ENCODE measurements at places on chromosomes 4 and X.

- no peak for DNase-seq
Observed at GRCh38 chr4:37719021-37719420, 32.8 kb upstream of the RELL1 start.

DNA sequence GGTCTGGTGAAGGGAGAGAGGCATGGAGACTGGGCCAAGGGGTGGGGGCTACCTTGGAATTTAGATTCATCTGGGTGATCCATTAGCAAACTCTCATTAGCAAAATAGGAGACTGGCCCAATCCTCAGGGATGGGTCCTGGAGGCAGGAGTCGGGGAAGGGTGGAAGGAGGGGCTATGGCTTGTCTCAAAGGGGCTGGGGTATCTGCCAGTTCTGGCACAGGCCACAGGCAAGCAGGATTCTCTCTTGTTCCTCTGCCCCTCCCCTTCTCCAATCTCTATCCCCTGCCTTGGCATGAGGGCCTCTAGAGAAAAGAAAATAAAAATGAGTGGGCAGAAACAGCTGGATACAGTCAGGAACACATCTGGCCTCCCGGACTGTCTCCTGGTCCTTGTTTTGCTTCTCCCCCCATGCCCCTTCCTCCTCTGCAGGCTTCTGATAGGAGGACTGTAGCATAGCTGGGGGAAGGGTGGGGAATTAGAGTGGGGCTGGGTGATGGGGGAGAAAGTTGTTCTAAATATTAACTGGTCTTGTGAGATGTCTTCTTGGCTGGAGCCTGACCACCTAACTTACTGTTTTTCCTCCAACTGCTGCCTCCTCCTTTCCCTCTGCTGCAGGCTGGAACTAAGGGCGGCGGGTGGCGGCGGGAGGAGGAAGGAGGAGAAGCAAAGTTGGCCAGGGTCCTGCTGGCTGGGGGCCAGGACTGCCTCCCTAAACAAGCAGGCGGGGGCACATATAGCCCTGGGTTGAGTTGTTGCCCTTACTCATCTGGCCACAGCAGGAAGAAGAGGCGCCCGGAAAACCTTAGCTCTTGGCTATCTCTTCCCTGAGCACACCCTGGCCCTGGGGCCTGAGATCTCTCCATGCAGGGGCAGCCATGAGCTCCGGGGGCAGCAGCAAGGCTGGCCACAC, 53.3 kb upstream of the LAS1L start:
- peak; percentile 68 for DNase-seq

GRCh38 chr4:74006009-74006476, 7.6 kb upstream of the CXCL5 start:
- no peak for DNase-seq

DNA sequence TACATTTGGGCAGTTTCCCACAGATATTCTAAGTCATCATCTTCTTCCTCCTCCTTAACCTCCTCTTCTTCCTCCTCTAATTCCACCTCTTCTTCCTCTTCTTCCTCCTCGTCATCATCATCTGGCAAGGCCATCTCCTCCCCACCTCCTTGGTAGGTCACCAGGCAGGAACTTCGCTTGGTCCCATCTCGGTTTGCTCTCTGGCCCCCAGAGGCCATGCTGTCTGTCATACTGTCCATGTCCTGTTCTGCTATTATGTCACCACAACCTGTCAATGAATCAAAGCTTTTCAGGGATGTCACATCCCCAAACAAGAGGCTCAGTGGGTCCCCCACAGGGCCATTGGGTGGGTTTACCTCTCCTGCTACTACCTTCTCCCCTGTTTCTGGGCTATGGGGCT, 13.5 kb downstream of the AMER1 start:
- no peak for DNase-seq

GRCh38 chr4:138290805-138291204, 48.7 kb upstream of the SLC7A11 start:
- no peak for DNase-seq

- DNase-seq, result no peak
Observed at GRCh38 chr4:74947798-74948197, 14.9 kb downstream of the PARM1 start.

DNA sequence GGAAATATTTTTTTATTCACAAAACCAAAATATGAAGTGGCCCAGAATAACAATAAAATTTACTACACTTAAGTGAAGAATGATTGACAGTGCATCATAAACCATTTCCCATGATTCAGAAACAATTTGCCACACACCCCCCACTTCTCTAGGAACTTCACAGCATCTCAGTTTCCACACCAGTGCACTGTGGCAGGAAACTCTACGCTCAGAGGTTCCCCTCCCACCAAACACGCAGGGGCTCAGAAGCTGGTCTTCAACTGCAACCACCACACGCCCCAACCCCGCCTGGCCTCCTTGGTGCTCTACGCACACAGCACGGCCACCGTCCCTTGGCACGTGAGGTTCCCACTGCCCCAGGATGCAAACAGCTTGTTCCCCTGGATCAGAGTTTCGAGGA, 63.7 kb downstream of the ZFYVE28 start:
- no peak for DNase-seq

DNA sequence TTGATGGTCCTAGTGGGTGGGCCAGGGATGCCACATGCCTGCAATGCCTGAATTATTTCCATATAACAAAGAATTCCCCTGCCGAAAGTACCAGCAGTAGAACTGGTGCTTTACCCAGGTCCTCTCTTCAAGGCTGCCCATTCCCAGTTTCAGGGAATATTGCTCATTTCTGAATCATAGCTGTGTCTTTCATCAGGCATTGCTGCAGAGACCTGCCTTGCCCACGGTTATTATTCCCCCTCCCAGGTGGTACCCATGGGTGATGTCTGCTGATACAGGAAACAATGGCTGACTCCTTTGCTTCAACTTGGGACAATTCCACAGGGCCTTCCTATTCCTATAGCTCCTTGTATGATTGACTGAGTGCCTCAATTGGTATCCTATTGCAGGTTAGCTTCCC, 9.7 kb upstream of the IQCM start:
- DNase-seq, result no peak

DNA sequence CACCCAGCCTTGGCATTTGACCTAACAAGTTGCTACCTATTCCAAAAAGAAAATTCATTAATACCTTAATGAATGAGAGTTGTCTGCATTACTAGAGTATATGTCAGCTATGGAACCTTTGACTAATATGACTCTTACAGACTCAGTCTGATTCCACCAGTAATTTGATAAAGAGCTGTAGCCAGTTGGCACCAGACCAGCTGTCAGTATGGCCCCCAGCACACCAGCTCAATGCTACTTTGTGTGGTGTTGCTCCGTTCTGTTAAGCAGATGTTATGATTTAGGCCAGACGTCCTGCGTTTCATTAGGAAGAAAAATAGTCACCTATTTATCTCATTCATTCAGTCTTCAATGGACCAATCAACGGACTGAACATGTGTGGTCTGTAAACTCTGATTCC, 215.5 kb downstream of the TLL1 start:
- DNase-seq, result no peak

- DNase-seq, result no peak
Observed at GRCh38 chr4:120084327-120084726, 17.7 kb upstream of the MAD2L1 start.

- DNase-seq, result no peak
Observed at GRCh38 chr4:162101337-162101736, 62.5 kb downstream of the FSTL5 start.

DNA sequence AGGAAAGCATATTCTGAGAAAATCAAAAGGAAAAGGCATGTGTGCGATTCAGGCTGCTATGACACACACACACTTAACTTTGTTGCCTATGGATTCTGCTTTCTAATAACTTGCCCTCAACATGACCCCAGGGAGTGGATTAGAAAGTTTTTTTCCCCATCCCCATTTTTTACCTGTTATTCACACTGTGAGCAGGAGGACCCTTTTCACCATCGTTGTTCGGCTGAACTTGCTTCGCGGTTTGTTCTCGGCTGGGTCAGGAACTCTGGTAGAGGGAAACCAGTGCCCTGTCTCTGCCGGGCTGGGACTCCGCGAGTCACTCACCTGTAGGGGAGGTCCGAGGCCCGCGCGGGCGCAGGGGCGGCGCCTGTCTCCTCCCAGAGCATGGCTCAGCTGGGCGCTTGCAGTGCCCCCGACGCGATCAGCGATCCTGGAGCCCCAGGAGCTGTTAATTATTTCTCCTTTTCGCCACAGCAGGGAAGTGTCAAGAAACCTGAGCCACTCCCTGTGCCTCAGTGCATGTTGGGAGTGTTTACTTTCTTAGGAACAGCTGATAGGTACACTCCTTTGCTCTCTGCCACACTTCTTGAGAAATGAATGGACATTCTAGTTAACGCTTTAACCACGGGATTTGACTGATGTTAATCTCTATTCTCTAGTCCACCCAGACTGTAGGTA, at the start of gene RASSF6:
RASSF6 (minus strand) TSS at position 322 of the 678 bp plus-strand sequence. CDS start 8,641 bp downstream, outside the sequence.
- peak; percentile 8 for DNase-seq

GRCh38 chrX:50684871-50685270, 129.1 kb downstream of the SHROOM4 start:
- no peak for DNase-seq

- DNase-seq, result no peak
Observed at GRCh38 chr4:123060039-123060770, 137.8 kb upstream of the NUDT6 start.

GRCh38 chr4:4763822-4764557, 95.5 kb upstream of the MSX1 start:
- no peak for DNase-seq

- DNase-seq, result no peak
Observed at GRCh38 chr4:88745581-88746163, 48.0 kb upstream of the NAP1L5 start.
